ENCODE measurements at places on chromosomes 7 and 10.

- no peak for DNase-seq
Measured at GRCh38 chr10:33040436-33040835, 82.4 kb upstream of the ITGB1 start.

GRCh38 chr7:123692471-123692877, 36.8 kb downstream of the LMOD2 start:
- DNase-seq = no peak

DNA sequence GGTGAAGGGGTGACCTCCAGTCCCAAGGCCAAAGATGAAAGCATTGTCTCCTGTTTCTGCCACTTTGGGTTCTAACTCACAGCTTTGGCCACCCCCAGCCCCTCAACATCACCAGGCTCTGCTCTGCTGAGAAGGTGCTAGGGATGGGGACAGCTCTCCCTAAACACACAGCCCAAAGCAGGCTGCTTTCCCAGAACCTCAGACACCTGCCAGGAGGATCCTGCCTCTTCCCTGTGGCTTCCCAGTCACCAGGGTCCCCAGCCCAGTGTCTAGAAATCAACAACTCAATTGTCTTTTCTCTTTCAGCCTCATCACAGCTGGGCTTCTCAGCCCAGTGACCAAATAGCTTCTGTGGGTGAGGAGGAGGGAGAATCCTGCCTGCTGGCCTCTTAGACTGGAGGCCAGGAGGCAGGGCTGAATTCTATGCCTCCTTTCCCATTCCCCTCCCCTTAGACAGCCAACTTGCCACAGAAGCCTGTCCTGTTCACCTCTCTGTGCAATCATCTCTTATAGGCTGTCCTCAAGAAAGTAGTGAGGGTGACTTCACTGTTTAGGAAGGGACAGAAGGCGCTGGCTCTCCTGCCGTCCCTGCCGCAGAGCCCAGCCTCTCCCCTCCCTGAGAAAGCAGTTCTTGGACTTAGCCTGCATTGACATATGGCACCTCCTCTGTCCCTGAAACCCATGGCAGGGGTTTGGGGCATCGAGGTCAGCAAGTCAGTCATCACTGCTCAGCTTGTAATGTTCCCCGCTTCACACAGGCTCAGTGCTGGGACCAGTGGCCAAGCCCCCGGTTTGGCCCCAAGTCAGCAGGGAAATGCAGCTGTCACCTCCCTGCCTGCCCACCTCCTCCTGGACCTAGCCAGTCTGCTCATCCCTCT, 3.7 kb downstream of the FGF8 start:
- no peak for DNase-seq

DNA sequence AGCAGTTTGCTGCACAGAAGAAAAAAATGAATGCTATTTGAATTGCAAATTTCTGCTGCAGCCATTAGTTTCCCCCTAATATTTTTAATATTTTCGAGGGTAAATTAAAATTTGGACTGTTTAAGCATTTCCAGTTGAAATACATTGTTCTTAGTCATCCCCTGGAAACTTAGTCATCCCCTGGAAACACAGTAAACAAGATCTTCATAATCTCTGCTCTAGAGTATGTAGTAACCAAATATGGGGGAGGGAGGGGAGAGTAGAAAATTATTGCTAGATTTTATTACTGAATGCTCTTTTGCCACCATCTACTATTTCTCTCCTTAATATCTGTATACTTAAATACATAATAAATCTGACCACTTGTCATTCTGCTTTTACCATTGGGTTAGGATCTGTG, 1053.3 kb downstream of the SORCS1 start:
- no peak for DNase-seq

DNA sequence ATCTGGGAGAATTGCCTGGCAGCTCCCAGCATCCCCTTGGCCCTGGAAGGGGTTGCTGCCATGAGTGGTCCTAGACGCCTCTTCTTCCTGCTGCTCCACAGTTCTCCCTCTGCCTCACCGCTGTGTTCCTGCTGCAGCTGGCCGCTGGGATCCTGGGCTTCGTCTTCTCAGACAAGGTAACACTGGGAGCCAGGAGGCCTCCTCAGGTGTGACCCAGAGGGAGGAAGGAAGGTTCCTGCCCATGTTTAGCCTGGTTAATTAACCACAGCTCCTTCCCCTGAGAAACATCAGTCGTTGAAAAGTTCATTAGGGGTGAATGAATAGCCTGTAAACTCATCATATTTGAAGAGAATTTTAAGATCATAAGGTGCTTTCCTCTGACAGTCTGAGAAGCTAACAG, 18.2 kb downstream of the TSPAN33 start:
- DNase-seq = no peak

DNA sequence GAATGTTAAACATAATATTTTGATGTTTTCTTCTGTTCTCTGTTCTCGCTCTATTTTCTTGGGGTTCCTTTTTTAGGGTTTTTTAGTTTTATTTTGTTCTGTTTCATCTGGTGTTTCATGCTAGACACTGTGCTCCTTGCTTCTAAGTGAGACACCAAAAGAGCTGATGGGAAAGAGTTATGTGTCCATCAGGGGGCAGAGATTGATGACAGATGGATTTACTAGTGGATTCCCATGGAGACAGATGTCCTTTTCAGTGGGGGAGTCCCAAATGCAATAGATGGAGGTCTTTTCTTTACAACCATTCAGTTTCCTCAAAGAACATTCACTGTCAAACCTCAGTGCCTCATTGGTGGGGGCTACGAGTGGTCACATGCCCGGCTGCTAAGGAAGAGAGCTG, 34.9 kb downstream of the PRTFDC1 start:
- no peak for DNase-seq

DNA sequence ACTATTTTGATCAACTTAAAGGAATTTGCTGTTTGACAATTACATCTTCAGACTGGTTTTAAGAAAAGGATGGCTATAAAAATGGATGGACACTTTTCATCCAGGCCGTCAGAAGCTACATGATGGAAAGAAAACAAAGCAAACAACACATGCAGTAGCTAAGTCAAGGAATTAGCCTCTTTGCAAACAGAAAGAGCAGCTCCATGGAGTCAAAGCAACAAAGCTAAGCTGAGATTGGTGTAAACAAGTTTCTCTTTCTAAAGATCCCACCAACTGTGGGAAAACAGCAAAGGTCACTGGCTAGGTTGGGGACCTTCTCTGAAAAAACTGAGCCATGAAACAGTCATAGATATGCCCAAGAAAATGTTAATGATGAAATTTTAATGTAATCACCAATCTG, 98.9 kb downstream of the RNF133 start:
- DNase-seq = no peak

GRCh38 chr10:14604181-14605142, 170.2 kb downstream of the FAM107B start:
- DNase-seq = peak; percentile 53

DNA sequence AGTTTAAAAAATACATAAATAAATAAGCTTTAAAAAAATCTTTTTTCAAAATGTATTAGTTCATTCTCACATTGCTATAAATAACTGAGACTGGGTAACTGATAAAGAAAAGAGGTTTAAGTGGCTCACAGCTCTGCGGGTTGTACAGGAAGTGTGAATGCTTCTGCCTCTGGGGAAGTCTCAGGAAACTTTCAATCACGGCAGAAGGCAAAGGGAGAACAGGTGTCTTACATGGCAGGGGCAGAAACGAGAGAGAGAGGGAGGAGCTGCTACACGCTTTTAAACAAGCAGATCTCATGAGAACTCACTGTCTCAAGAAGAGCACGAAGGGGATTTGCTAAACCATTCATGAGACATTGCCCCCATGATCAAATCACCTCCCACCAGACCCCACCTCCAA, 114.6 kb downstream of the DNAJC1 start:
- no peak for DNase-seq

DNA sequence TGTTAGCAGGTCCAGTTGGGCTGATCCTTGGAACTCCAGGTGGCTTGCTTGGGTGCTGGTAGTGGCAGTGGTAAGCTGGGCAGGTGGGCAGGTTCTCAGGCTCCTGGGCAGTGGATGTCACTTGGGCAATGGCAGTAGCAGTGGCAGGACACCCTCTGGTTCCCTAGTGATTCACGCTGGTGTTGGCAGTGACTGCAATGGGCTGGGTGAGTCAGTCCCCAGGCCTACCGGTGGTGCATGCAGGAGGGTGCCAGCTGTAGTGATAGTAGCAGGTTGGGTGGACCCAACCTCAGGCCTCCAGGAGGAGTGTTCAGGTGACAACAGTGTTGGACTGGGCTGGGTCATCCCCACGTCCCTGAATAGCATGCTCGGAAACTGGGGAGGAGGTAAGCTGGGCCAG, 189.2 kb downstream of the ZEB1 start:
- DNase-seq = no peak

GRCh38 chr10:129033340-129033739, 433.7 kb upstream of the MGMT start:
- no peak for DNase-seq

- peak; percentile 54 for DNase-seq
Measured at GRCh38 chr10:5400468-5401240, 4.0 kb downstream of the TUBAL3 start.

DNA sequence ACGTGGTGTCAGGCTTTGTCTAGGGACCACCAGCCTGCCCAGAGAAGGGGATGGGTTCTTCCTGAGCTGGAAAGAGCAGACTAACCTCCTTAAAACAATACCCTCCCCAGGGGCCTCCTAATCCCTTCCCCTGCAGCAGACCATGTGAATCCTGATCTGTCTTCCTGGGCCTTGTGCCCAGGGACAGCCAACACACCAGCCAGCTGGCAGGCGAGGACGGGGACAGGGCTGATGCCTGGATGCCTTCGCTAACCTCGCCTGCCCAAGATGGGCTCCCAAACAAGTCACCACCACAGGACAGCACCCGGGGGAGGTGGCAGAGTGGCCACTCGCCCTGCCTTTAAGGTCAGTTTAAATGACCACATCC, 17.6 kb downstream of the PODXL start:
- no peak for DNase-seq

DNA sequence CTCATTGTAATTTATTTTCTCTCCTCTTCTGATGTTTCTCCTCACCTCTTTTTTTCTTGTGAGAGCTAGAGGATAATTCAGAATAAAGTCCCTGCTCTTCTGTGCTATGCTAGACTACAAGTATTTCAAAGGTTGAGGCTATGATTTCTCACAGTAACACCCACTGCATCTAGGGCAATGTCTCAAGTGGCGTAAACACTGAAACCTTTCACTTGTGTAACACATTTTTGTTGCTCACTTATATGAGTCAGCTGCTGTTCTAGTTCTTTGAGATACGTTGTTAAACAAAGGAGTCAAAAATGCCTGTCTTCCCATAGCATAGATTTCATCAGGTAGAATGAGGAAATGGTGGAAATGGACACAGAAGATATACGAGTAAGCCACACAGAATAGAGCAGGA, 305.1 kb upstream of the PITRM1 start:
- no peak for DNase-seq

DNA sequence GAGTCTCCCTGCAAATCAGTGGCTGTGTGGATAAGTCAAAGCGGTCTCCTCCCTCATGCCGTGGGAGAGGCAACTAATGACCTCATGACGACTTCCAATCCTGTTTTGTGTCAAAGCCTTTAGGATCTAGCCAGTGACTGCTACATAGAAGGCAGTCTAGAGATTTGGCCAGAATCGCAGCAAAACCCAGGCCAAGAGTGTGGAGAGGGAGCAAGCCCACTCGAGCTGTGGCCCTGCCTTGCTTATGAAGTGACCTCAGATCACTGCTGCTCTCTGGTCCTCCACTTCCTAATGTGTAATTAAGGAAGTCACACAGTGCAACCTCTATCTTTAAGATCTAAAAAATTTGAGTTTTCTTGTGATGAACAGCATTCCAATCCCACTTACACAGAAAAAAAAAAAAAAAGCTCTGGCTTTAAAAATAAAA, 296.7 kb upstream of the KLF6 start:
- no peak for DNase-seq

- DNase-seq = no peak
Measured at GRCh38 chr10:114172216-114172615, 1.8 kb downstream of the CCDC186 start.

- no peak for DNase-seq
Measured at GRCh38 chr10:95756809-95757684, 1.1 kb downstream of the ENTPD1 start.

DNA sequence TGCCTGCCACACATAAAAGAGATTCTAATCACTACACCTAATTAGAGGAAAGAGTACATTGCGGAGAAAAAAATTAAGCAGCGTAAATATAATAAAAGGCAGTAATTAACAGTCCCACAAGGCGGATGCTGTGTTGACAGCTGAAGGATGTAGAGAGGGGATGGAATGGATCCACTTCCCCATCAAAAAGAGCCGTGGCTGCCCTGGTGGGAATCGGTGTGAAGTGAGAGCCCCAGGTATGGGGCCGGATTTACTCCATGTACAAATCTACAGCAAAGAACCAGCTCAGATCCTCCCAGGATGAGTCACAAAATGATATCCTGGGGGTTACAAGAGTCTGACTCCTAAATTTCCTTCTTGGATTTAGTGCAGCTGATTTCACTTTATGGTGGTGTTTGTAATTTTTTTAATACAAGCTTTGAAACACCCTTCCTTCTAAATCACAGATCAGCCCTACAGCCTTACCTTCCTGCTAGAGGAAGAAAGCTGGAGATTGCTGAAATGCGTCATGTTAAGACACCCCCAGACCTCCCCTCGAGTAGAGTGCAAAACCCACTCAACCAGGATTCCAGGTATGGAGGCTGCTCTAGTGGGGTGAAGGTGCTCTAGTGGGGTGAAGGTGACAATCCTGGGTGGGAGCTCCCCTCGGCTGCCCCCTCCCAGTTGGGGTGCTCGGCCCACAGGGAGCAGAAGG, 398.4 kb downstream of the PLXNA4 start:
- no peak for DNase-seq

GRCh38 chr7:47303014-47303694, 278.8 kb downstream of the TNS3 start:
- no peak for DNase-seq

- DNase-seq = no peak
Measured at GRCh38 chr10:121041906-121042305, 190.7 kb downstream of the WDR11 start.

GRCh38 chr10:97975598-97975997, 54.8 kb downstream of the CRTAC1 start:
- no peak for DNase-seq

- DNase-seq = no peak
Measured at GRCh38 chr10:15745751-15746150, 26.0 kb upstream of the ITGA8 start.

DNA sequence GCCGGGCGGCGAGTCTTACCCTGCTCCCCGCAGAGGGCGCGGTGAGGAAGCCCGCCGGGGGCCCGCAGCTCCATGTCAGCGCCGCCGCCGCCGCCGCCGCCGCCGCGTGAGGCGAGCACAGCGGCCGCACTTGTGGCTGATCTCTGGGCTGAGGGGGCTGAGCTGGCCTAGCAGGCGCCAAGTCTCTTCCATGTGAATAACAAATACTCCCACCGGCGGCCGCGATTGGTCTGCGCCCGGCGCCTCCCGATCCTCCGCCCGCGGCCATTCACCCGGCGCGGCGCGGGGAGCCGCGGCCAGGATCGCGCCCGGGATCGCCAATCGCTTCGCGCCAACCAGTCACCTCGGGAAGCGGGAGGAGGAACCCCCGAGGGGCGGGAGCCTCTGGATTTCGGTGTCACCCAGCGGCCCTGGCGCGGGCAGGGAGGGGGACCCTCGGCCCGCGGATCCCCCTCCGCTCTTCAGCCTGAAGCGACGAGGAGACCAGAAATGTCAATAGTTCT, at the start of gene GRM8:
TSS of gene GRM8 (minus strand) at position 164 of the 503 bp plus-strand sequence.
- peak; percentile 51 for DNase-seq

All from NCI-H2081 (cell line).